ENCODE measurements at places on chromosomes 2 and 18.

DNA sequence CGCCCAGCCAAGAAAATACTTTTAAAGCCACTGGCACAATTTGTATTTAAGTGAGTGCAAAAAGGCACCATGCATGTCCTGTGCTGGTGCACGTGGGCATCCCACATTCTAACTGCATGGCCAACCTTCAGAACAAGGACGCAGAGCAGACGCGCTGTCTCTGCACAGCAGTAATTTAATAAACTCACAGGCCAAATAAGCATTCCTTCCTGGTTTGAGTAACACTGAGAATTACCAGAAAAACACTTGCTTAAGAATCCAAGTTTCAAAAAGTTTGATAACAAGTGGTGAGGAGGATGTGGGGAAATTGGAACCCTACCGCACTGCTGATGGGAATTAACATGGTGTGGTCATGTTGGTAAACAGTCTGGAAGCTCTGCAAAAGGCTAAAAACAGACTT, 38.7 kb downstream of the RPL31 start:
- no peak for DNase-seq

DNA sequence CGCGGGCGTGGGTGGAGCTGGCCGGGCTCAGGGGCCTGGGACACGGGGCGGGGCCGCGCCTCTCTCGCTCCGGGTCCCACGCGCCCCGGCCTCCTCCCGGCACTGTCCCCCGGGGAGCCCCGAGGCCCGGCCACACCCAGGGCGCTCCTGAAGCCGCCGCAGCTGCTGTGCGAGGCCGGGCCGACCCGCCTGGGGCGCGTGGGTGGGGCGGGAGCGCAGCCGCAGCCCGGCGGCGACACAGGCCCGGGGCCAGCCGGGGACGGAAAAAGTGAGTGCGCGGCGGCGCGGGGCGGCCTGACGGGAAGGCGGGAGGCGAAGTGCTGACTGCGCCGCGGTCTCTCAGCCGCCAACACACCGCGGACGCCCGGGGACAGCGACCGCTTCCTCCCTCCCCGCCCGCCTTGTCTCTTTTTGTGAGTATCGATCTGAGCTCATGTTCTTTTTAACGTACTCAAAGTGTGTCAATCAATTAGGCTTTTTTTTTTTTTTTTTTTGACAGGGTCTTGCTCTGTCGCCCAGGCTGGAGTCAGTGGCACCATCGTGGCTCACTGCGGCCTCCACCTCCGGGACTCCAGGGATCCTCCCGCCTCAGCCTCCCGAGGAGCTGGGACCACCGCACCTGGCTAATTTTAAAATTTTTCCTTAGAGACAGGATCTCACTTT, 14.5 kb downstream of the PDCD1 start:
- DNase-seq: no peak

DNA sequence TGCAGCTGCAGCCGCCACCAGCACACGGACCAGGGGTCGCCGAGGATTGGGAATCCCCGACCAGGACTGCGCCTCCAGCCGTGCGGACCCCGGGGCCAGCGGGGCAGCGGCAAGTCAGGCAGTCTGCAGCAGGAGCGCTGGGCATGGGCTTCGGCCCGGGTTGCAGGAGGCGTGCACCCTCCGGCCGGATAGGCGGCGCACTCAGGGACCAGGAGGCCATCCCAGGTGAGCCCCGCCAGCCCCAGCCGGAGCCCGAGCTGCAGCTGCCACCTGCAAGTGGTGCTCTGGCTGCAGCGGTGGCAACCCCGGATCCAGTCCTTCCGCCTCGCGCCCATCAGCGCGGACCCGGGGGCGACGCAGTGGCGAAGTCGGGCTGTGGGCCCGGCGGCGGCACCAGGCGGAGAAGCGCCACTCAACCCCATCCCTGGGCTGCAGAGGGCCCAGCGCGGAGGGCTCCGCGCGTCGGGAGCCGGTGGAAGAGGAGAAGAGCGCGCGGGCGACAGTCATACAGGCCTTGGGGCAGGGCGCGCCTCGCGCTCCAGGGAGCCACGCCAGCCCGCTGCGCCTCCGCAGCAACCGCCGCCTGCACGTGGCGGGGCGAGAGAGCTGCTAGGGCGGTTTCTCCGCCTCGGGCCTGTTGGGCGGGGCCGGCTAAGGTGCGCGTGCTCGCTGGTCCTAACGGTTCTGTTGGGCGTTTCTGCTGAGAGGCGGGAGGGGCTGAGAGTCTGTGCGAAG, 73.8 kb downstream of the RPIA start:
- DNase-seq: peak; percentile 92

GRCh38 chr2:105753380-105753779, 8.7 kb downstream of the NCK2 start:
- no peak for DNase-seq
